ENCODE measurements at places on chromosomes 2 and 18.

GRCh38 chr2:144441711-144442141 is 78.2 kb downstream of the ZEB2 start:
- no peak for DNase-seq

DNA sequence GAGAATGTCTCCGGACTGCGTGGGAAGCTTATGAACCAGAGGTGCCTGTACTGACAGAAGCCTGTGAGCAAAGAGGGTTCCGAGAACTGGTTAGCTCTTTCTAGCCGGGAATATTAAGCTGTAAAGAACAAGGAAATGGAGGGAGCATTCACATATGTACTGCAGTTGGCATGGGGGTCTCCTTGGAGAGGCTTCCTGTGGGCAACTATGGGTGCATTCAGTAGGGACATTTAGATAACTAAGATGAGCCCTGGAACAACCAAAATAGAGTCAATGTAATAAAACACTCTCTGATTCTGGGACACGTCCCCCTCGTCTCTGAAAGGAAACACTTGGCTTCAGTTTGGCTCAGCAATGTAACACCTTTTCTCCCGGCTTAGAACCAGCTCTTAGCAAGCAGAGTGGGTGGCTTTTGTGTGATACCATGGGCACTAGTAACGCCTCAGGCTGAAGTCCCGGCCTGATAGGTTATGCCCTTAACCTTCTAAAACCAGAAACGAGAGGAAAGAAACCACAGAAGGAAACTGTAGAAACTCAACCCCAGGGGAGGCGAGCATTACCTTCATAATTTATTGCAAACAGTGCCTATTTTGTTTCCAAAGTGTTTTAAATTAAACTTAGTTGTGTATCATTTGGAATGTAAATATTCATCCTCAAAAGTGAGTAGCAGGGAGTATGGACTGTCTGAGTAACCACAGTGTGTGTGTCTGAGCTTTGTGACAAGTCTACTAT is 48.8 kb upstream of the LPIN2 start:
- DNase-seq: no peak

DNA sequence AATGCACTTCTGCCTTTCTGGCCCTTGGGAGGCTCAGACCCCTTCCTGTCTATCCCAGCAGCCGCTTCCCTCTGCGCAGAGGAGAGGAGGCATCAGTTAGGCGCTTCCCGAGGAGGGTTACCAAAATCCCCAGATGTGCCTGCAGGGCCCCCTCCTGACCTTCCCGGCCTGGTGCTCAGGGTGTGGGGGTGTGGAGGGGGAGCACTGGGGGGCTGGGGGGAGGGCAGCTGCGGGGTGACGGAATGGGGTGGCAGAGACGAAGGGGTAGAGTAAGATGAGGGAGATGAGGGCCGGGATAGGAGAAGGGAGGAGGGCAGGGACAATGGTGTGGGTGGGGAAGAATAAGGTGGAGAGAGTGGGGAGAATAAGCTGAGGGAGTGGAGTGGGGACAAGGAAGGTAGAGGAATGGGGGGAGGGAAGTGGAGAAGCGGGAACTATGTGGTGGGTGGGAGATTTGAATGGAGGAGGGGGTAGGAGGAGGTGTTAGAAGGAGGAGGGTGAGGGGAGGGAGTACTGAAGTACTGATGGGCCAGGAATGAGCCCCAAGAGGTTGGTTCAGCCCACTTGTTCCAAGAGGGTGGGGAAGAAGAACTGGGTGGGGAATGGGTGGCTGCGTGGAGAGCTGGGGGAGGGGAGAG is 6.5 kb upstream of the ZAP70 start:
- DNase-seq: no peak

DNA sequence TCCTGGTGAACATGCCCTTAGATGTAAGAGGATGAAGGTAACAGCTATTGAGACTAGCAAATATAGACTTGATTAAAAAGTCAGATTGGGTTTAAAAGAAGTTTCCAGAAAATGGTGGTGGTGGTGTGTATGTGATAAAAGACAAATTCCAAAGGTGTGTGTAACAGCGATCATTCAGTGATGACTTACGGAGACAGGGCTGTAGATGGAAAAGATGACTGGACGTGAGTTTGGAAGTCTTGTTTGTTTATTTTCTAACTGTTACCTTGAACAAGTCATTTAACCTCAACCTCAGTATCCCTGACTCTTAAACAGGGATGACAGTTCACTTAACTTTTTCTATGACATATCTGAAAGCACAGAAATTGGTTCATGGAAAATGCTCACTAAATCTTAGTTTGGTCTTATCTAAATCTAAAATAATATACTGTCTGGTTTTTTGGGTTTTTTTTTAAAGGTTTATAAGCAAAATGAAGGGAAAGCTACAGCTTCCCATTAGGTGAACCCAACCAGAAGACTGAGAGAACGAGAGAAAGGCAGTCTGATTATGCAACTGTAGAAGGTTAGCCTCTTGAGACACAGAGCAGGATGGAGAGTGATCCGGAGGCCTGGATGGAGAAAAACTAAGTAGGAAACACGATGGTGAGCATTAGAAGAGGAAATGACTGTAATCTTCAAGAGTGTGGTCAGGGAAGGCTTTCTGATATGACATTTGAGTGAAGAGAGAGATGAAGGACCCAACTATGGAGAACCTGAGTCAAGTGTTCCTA is 71.9 kb downstream of the TCF4 start:
- no peak for DNase-seq

GRCh38 chr2:119462574-119462973 is 30.9 kb downstream of the TMEM37 start:
- DNase-seq: no peak

DNA sequence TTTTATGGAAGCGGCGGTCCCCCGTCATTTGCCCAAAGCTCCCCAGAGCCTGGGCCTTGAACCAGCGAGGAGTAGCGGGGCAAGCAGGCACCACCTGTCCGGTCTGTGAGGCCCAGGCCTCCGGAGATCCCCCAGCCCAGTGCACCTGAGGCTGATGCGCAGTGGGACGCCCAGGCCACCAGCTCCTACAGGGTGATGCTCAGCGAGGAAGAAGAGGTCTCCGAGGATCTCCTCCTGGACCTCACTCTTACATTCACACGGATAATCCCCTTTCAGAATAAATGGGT is 220.2 kb downstream of the NDUFA10 start:
- DNase-seq: no peak

GRCh38 chr18:59500765-59501164 is 141.7 kb upstream of the LMAN1 start:
- DNase-seq: no peak

- DNase-seq: no peak
Observed at GRCh38 chr2:96157649-96158553, 12.7 kb upstream of the DUSP2 start.

GRCh38 chr18:61093965-61094364 is 239.3 kb upstream of the CDH20 start:
- no peak for DNase-seq

DNA sequence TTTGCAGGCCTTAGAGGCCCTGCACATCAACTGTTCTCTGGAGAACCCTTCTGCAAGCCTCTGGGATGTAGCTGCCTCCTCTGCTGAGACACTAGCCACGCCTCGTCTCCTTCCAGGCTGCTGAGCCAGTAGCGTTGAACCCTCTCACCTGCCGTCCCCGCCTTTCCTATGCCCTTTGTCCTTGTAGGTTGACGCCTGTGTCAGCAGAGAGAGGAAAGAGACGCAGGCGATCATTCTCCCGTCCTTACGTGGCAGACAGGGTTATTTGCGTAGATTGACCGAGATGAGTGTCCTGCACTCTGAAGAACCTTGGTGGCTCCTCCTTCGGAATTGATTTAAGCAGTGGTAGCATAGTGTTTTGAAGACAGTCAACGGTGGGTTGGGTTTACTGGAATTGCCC is 27.8 kb downstream of the ID2 start:
- DNase-seq: no peak

- no peak for DNase-seq
Observed at GRCh38 chr2:152468899-152469692, 134.1 kb downstream of the FMNL2 start.

DNA sequence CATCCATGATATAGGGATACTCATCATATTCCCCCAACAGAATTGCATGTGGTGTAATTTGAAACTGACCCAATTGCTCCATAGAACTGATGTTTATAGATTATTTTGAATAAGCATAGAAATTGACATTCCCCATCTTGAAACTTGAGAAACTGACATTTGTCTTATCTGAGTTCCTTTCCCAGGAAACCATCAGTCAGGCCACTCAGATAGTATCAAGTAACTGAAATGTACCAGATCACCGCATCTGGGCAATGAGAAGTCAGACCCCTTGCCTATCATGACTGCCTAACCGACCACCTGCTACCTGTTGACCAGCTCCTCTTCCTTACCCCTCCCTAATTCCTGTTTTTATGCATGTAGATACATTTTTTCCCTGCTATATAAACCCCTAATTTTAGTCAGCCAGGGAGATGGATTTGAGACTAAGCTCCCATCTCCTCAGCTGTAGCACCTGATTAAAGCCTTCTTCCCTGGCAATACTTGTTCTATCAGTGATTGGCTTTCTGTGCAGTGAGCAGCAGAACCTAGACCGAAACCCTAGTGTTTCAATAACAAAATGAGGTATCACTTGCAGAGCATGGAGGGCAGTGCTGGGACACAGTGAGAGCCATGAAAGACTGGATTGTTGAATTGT is 274.5 kb downstream of the LPIN1 start:
- no peak for DNase-seq

DNA sequence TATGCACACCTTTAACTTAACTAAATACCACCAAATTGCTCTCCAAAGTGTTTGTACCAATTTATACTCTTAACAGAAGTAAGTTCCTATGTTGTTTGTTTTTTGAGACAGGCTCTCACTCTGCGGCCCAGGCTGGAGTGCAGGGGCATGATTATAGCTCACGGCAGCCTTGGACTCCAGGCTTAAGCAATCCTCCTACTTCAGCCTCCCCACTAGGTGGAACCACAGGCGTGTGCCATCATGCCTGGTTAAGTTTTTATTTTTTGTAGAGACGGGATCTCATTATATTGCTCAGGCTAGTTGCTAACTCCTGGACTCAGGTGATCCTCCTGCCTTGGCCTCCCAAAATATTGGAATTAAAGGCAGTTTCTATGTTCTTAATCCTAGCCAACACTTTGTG is 13.1 kb upstream of the NAB1 start:
- no peak for DNase-seq

DNA sequence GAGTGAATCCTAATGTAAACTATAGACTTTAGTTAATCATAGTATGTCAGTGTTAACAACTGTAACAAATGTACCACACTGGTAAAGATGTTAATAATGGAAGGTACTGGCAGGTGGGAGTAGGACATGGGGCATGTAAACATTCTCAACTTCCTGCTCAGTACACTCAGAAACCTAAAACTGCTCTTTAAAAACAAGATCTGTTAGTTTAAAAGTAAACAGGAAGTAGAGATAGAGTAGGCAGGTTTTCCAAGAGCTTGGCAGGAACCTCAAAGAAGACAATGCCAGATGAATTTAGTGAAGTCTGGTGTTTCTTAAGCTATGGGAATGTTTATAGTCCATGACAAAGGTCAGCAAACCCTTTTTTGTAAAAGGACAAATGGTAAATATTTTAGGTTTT is 46.6 kb downstream of the CCDC138 start:
- no peak for DNase-seq

DNA sequence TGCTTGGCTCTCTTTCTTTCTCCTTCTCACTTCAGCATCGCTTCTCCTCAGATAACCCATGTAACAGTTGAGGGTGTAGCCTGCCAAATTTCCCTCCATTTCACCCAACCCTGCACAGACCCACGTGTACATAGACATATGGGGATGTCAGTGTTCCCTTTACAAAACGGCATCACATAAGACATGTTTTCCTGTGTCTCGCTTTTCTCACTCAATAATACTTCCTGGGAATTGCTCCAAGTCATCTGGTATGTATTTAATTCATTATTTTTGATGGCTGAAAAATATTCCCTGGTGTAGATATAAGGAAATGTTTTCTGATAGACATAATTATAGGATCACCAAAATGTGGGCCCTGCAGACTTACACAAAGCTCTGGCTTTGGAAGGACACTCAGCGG is 176.8 kb downstream of the LOXHD1 start:
- DNase-seq: no peak

DNA sequence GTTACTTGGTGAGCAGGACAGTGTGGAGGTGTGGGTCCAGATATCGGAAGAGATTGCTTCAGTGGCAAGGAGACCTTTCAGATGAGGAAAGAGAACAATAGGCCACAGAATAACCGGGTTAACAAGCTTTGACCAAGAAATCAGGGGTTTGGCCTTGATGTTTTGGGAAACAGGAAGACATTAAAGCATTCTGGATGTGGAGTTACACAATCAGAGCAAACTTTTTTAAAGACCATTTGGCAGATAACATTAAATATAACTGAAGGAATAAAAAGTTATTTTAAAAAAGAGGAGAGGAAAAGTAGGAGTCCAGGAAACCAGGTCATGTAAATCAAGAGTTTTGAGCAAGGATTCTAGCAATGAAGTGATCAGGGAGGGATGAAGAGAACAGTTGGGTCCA is 35.7 kb downstream of the TNFRSF11A start:
- DNase-seq: no peak

- DNase-seq: no peak
Observed at GRCh38 chr2:100577777-100578176, 15.0 kb downstream of the PDCL3 start.

GRCh38 chr2:172052000-172052983 is 33.0 kb upstream of the DLX1 start:
- DNase-seq: no peak

GRCh38 chr2:168798888-168799410 is 3.5 kb upstream of the NOSTRIN start:
- no peak for DNase-seq

- peak; percentile 47 for DNase-seq
Observed at GRCh38 chr18:47756364-47757016, 174.0 kb downstream of the SMAD2 start.

DNA sequence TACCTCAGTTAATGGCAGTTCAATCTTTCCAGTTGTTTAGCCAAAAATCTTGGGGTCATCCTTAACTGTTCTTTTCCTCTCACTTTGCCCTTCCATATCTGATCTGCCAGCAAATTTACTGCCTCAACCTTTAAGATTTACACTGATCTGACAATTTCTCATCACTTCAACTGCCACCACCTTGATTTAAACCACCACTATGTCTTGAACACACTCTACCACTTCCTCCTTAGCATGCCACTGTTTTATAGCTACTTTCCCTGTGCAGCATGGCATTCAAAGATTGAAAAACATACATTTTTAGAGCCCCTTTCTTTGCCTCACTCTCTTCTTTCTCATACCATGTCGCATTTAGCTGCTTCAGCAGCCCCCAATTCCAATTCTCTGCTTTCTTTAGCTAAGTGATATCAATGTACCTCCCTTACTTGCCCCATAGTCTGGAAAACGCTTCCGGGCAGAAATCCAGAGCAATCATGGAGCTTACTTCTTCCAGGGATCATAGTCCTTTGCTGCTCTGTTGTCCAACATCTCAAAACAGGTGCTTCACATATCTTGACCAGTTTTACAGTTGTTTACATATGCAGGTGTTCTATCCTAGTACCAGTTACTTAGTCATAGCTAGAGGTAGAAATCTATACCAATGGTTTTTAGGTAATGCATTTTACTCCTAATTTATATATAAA is 10.9 kb downstream of the PGAP1 start:
- no peak for DNase-seq

GRCh38 chr2:201808027-201808426 is 1.7 kb downstream of the CDK15 start:
- no peak for DNase-seq

- no peak for DNase-seq
Observed at GRCh38 chr2:17621781-17622180, 81.3 kb downstream of the VSNL1 start.
